GM19239 (cell line): ENCODE measurements at places on chromosomes 1 and 21.

DNA sequence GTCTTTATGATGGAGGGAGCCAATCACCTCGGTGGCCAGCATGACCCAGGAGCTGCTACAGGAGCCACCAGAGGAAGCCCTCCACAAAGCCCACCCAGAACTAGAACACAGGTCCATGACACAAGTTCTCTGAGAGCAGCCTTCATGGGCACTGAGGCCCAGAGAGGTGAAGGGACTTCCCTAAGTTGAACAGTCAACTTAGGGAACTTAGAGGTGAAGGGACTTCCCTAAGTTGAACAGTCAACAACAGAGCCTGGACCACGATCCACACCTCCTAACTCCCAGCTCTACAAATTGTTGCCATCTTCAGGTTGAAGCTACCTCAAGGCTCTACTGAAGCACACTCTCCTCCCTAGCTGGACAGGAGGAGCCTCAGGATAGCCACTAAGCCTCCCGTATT, 132.7 kb downstream of the CCDC185 start:
- DNase-seq: no peak

GRCh38 chr1:106954661-106955229, 101.7 kb upstream of the PRMT6 start:
- DNase-seq: no peak

- no peak for DNase-seq
These were observed 26.2 kb downstream of the MAGI3 start for GRCh38 chr1:113416496-113416895.

DNA sequence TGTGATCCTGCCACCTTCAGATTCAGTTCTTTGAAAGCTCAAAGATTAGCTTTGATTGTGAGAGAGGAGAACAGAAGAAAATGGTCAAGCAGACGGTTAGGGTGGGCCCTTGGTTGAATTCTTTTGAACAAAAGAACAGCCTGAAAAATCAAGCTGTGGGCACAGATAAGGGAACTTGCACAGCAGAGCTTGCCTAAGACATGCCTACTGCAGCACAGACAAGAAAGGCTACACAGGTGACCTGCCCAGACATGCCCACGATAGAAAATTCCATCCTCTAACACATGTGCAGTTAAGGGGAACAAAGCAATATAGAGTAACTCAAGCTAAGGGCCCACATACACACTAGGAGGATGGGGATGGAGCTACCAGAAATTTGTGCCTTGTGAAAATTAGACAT, 512.5 kb upstream of the LRRC7 start:
- DNase-seq: no peak

DNA sequence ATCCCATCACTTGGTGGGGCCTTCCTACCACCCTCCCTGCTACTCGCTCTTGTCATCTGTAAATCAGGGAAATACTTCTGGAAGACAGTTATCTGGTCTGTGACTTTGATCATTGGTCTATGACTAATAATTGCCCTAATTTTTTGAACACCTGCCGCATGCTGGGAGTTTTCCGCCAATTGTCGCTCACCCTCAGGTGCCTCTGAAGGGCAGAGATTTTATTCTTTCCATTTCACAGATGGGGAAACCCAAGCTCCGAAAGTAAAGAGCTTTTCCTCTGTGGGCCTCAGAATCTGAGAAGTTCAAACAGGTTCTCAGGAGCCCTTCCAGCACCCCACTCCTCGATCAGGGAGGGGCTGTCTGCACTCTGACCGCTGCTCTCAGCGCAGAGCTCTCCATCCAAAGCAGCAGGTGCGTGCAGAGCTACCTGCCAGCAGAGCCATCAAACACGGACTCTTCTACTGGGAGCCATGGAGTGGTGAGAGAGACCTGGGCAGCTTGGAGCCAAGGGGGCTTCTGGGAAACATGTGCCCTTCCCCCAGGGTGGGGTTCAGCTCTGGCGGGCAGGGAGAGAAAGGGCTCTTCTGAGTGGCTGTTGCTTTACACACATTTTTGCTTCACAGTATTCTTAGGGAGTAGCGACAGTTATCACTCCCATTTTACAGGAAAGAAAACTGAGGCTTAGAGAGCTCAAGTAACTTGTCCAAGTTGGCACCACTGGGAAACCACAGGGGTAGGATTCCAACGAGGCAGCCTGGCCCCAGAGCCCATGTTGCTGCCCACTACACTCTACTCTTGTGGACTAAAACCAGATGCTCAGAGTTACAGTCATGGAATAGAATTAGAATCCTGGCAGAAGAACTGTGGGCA, 5.8 kb upstream of the RUNX3 start:
- DNase-seq: no peak

DNA sequence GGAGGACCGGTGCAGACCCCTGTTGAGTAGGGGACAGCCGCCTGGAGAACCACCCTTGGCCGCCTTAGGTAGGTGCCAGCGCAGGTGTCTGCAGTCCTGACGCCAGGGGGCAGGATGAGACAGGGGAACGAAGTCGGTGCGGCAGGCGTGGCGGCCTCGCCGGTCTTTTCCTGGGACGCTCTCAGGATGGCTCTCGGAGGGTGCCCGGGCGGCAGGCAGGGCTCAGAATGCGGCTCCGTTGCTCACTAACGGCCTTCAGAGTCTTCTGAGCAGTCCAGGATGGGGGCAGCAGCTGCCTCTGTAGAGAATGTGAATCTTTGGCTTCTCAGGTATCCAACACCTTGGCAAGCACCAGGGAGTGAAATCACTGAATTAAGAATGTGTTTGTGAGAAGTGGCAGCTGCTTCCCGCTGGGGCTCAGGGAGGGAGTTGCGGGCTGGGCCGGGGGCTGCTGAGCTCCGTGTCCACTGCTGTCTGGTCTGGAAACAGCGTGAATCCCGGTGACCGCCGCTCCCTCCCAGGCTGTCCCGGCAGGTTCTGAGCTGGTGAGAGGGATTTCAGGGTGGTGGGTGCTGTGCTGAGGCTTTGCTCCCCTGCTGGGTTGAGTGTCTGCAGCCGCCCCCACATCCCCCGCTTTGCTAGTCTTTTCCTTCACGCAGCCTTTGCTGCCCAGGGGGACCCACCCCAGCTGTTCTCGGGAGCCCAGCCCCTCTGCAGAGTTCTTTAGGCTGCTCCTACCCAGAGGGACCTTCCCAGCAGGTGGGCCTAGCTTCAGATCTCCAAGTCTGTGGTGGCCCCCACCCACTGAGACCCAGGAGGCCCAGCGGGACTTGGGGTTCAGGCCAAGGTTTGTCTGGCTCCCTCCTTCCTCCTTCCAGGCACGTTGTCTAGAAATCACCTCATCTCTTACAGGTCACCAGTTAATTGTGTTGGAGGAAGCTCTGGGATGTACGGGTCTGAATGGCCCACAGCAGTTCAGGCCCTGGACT, 11.1 kb upstream of the C1orf174 start:
- DNase-seq: peak; percentile 86

DNA sequence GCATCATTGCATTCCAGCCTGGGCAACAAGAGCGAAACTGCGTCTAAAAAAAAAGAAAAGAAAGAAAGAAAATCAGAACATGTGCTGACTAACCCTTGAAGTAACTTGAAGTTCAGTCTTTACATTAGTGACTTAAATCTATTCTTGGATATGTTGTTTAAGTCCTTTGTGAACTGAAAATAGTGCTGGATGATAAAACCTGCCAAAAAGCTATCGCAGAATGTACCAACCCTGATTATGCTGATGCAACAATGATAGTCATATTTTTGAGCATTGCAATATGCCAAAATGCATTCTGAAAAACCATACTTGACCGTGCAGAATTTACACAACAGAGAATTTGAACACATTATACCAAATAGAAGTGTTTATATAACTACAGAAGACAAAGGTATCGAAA, 30.7 kb downstream of the SHISAL2A start:
- no peak for DNase-seq

GRCh38 chr1:15849775-15850324, 2.3 kb downstream of the SPEN start:
- DNase-seq: no peak

DNA sequence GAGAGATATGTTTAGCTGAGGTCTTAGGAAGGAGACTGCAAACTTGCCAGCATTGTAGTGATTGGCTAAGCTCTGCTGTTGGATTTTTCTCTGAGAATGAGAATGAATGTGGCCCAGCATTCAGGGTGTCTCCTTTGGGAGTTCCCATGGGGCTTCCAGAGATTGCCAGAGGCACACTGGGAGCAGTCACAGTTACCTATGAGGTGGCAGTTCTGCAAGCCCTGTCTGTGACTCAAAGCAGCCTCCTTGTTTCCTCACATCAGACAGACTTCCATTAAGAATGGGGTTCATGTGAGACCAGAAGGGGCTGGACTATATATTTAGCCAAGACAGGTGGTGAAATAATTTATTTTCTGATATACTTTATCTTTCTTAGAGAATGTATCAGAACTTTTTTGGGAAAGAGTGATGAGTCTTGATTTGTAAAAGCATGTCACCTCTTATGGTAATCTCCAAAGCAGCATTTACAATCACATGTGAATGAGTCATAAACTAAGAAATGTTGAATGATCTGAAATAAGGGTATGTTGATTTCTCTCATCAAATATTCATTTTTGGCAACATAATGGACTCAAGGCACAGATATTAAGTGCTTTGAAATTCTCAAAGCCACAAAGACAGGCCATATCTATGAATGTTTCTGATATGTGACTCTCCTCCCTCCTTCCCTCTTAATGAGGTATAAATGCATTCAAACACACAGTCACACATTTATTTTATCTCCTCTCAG, 9.5 kb upstream of the SLC19A2 start:
- DNase-seq: no peak

DNA sequence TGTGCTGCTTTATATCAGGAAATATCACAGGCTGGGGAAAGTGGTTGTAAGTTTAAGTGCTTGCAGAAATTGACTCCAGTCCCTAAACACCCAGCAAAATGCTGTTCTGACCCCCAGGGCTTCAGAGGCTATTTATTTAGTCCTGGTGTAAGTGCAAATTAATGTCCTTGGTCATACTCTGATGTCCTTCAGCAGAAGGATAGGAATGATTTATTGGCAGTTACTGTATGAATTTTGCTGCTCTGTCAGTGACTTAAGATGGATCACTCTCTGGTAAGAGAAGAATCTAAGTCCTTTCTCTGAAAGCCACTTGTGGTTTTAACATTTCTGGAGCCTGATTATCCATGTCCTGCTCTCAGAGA, 21.9 kb downstream of the FAM20B start:
- DNase-seq: no peak

- DNase-seq: peak; percentile 26
These were observed 133.7 kb downstream of the CAPN8 start for GRCh38 chr1:223531742-223532341.

GRCh38 chr21:21806711-21807597, 808.7 kb downstream of the NCAM2 start:
- no peak for DNase-seq

DNA sequence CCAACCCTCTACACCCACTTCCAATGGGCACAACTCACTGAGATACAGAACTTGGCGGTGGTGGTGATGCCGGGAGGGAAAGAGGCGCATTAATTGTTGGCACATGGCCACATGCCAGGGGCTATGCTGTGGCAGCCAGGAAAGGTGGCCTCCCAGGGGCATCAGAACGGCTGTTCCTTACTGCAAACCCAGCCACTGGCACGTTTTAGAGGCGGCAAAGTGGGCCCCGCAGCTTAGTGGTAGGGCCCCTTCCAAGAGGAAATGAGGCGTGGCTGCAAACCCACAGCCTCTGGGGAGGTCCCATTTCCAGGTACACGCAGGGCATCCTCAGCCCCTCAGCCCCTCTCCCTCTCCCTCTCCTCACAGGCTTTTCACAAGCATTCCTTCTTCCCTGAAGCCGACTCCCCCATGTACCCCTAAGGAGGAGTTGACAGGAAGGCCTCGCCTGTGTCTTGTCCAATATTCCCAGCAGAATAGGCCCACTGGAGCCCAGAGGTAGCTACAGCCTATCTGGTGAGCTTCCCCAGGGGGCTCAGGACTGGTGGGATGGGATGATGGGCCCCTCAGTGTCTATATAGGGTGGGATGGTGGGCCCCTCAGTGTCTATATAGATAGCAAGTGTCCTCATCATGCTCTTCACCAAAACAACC, 166.2 kb downstream of the CLIC6 start:
- no peak for DNase-seq

GRCh38 chr1:243406424-243406823, 150.6 kb downstream of the SDCCAG8 start:
- DNase-seq: no peak
